ENCODE measurements at places on chromosomes 5 and 9. TPM values are rescaled to one million over a fixed set of nuclear protein-coding genes. Genes with fewer than 3 reads are reported as not detected.
A peak's percentile ranks its signal among the peaks of the same experiment; 100 is the strongest.

DNA sequence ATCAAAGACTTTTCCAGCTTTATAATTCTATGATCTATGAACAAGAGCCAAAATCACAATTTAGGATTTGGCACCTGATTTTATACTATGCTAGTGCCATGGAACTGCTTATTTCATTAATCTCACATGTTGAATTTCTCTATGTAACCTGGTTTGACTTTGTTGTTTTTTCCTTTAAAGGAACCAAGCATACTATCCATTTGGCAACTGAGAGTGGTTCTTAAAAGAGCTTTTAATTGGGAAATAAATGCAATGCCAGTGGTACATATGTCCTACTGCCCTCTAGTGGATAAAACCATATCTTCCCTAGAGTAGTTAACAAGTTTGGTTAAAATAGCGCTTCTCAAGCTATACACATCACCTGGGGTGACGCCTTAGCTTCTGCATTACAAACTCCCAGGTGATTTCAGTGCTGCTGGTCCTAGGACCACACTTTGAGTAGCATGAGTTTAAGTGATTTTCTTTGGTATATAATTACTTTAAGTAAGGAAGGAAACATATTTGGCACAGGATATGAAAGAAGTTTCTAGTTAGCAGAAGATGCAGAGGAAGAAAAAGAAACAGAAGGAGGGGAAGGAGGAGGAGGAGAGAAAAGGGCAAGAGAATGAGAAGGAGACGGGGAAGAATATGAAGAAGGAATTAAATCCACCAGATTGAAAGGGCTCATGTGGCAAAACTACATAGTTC, 56.8 kb downstream of the FGF10 start:
- H3K4me1 ChIP-seq = no peaks in the 10 kb centered on the region
- no peaks in the 10 kb centered on the region for H3K27me3 ChIP-seq
- H3K4me3 ChIP-seq = no peak overlapping the region
- H3K27ac ChIP-seq = no peak overlapping the region

- H3K4me1 ChIP-seq = peaks cover 7% of the 10 kb centered on the region
- H3K27me3 ChIP-seq = peaks cover 4% of the 10 kb centered on the region
- no peaks in the 10 kb centered on the region for H3K36me3 ChIP-seq
- H3K27ac ChIP-seq = peak overlapping the region; percentile 74
These were observed 557 bp downstream of the GNG10 start for GRCh38 chr9:111661802-111662521.

GRCh38 chr9:25678147-25678666, at the start of gene TUSC1:
TUSC1 (minus strand) TSS chr9:25678444; CDS start chr9:25678312, 132 bp downstream.
- peak within 1 kb of the TSS; percentile 82 for H3K4me3 ChIP-seq
- H3K4me1 ChIP-seq = peaks cover 4% of the 10 kb centered on the region
- DNase-seq = peak; percentile 79
- H3K36me3 ChIP-seq = no peaks in the 10 kb centered on the region
- H3K27ac ChIP-seq = peak within 1 kb of the TSS; percentile 31

DNA sequence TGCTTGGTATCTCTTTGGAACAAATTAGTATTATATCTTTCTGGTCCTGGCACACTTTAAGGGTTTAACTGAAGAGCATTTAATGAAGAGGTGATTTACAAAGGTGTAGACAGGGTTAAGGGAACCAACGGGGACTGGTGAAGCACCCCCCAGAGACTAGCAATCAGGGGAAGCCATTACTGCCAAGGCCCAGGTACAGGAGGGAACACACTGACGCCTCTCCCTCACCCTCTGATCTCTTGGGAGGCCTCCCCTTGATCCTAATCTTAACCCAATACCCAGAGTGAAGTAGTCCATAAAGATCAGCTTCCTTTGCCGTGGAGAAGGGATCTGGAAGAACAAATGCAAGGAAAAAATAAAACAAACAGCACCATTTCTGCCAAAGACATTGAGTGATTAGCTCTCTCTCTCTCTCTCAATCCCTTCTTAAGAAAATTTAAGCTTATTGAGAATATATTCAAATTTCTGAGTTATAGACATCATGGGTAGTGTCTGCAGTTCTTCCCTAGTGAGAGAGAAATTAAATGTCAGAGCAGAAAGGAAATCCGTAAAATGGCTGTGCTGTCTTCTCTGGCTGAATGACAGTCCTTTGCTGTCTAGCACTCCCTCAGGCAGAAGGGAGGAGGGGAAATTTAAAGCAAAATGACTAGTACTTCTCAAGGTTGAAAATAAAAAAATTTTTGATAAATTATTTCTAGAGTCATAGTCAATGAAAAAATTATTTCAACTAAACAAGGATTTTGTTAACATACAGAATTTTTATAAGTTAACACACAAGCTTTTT, 20.0 kb downstream of the F2R start:
- peaks cover 3% of the 10 kb centered on the region for H3K27me3 ChIP-seq
- peaks cover 11% of the 10 kb centered on the region for H3K36me3 ChIP-seq
- H3K27ac ChIP-seq = no peak overlapping the region
- H3K4me1 ChIP-seq = peaks cover 13% of the 10 kb centered on the region
- no peak overlapping the region for H3K4me3 ChIP-seq

DNA sequence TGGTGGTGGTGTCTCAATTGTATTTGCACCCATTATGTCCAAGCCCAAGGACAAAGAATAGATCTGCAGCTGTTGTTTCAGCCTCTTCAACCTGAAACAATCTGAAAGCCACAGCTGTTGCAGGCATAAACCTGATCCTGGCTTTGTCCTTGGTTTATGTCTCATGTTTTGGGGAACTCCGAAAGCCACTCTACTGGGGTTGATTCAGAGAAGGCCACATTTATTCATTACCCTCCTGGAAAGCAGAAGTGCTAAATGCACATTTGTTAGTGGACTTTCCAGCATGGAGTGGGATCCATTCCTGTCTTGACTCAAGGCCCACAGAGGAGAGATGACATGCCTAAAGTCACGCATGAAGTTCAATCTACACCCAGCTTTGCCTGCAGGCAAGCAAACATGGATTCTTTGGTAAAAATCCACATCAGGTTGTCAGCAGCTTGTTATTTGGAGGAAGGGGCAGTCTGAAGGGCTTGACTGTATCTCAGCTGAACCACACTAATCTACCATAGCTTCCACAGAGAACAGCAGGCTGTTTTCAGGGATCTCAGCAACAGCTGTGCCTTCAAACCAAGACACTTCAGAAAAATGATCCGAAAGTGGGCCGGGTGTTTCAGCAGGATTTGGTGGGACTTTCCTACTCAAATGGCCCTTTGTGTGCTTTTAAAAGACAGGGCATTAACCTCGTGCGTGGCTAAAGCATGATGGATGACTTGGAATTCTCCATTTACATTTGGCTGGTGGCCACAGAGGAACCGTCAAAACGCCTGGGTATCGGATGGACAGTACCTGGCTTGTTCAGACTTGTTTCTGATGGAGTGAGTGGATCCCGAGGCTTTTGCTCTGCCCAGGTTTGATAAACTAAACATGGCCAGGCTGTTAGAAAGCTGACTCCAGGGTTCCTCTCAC, 36.2 kb upstream of the ADAM19 start:
- DNase-seq = no peak
- no peaks in the 10 kb centered on the region for H3K4me1 ChIP-seq
- H3K36me3 ChIP-seq = peaks cover 5% of the 10 kb centered on the region

Gene PHF2
- 22.9 TPM for total RNA-seq

Gene URM1
- 62.6 TPM for total RNA-seq

Measured in glutamatergic neuron (in vitro differentiated cells).